ENCODE measurements at places on chromosomes 6 and 20.

- DNase-seq: no peak
Observed at GRCh38 chr20:51510936-51511605, 31.4 kb downstream of the NFATC2 start.

DNA sequence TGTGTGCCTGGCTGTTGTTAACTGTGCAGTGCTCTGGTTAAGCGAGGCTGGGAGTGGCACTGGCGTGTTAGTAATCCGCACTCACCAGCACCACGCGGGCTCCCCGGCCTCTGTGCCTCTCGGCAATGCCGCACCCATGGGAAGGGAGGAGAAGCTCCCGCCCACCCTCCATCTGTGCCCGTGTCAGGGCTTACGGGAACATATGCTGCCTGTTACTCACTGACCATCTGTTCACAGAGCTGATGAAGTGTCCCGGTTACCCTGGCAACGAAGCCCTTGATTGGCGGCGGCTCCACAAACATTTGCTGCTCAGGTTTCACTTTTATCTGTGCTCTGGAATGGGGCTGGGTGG is 114.7 kb downstream of the PSMB1 start:
- DNase-seq: peak; percentile 24

DNA sequence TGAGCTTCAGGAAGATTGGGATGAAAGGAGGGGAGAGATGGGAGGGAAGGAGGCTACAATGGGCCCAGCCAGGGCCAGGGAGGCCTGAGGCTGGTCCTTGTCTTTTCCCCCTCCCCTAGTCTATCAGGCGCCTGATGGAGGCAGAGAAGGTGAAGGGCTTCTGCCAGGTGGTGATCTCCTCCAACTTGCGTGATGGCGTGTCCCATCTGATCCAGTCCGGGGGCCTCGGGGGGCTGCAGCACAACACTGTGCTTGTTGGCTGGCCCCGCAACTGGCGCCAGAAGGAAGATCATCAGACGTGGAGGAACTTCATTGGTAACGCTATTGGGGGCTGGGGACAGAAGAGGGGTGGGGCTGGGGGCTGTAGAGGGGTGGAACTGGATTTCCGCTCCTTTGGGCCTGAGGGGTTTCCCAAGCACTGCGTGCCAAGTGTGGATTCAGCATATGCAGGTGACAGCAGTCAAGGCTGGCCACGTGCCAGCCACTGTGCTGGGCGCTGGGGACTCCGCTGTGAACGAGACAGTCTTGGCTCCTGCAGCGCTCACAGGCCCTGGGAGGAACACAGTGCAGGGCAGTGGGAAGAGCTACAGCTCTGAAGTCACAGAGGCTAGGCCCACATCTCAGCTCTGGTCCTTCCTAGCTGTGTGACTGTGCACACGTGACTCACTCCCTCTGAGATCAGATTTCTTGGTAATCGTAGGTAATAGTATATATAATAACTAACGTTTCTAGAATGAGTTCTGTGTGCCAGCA is 22.7 kb downstream of the SLC12A5 start:
- DNase-seq: no peak

GRCh38 chr6:75794954-75795739 is 46.1 kb downstream of the MYO6 start:
- no peak for DNase-seq

GRCh38 chr6:96032661-96033060 is 16.9 kb downstream of the FUT9 start:
- DNase-seq: no peak

DNA sequence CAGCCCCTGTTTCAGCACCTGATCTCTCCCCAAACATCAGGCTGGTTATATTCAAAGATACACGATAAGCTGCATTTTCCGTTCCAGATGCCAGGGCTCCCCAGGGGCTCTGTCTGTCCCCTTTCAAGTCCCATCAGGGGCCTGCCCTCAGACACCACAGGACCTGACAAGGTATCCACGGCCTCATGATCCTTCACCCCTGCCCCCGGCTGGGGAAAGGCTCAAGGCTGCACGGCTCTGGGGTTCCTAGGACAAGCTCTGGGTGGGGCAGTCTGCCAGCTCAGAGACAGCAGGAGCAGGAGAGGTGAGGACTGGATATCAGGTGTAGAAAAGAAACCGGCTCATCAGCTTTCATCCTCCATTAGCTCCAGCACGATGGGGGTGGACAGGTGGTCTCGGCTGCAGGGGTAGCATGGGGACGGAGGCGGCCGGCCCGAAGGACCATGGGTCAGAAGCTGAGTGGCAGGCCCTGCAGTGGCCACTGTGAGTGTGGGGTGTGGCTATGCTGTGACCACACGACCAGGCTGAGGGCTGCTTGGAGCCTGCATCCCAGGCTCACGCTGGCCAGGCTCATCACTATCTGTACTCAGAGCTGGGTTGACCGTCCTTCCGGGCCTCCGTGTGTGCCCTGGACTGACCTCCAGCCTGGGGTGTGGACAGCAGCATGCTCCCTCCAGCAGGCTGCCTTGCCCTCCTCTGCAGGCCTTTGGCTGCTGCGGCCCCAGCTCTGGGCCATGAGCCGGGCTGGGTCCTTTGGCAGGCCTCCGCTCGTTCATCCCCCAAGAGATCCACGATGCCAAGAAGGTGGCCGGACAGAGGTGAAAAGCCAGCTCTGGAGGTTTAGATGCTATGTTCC is 386.2 kb downstream of the THBS2 start:
- DNase-seq: no peak

DNA sequence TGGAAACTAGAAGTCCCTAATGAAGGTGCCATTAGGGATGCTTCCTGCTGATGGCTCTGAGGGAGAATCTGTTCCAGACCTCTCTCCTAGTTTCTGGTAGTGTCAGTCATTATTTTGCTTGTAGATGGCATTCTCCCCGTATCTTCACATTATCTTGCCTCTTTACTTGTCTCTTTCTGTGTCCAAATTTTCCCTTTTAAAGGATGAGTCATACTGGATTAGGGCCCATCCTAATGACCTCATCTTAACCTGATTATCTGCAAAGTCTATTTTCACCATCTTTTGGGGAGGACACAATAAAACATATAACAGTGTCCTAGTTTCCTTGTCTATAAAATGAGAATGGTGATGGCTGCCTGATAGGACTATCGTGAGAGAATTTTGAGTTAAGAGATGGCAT is 27.3 kb downstream of the ZNF391 start:
- no peak for DNase-seq

- DNase-seq: no peak
Observed at GRCh38 chr6:21354805-21355238, 238.7 kb upstream of the SOX4 start.

- no peak for DNase-seq
Observed at GRCh38 chr6:157037165-157037564, 260.0 kb downstream of the ARID1B start.

DNA sequence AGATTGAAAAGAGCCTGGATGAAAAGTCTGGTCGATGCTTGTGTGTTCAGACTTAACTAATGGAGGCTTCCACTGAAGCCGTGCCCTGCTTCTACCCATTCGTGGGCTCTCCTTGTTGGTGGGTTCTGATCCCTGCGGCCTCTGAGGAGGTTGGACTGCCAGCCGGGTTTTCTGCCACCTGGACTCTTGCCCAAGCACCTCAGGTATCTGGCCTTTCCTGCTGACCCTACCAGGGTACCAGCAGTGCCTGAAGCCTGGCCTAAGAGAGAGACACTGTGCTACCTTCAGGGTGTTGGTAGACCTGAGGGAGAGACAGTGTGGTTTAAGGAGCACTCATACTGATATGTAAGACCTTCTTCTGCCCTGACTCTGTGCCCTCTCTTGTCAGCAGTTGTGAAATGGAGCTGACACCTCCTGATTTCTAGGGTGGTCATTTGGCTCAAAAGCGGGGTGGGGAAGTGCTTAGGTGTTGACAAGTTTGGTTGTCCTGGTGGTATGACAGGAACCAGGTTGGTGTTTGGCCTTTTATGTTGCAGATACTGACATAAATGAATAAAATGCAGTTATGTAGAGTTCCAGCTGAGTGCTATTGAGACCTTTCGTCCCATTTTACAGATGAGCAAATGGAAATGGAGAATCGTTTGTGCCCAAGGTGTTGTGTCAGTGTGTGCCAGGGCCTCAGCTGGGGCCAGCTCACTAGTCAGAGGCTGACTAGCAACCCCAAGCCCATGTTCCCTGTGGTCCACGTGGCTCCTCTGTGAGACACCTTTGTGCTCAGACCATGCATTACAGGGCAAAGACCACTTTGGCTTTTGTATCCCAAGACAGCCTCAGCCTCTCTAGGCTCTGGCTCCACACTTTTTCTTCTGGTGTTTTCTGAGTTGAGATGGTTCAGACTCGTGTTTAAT is 3.1 kb downstream of the PLCG1 start:
- DNase-seq: no peak

DNA sequence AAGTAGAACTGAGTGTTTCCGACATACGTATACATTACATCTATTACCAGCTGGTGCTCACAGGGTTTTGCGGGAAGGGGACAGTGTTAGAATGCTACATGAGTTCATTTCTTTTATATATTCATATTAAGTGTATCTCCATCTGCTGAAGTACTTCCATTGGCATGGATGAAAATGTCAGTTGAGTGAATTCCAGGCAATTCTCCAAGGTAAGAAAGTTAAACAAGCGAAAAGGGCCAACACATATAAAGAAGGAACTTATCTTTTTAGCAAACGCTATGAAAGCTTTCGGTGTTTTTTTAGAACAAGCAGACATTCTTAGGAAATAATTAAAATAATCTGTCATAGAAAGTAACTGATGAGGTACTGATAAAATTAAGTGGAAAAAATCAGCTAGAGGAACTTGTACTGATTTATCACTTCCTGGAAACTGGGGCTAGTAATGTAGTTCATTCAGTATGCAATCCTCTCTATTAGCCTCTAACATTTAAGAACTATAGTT is 34.6 kb downstream of the RNF146 start:
- DNase-seq: no peak

DNA sequence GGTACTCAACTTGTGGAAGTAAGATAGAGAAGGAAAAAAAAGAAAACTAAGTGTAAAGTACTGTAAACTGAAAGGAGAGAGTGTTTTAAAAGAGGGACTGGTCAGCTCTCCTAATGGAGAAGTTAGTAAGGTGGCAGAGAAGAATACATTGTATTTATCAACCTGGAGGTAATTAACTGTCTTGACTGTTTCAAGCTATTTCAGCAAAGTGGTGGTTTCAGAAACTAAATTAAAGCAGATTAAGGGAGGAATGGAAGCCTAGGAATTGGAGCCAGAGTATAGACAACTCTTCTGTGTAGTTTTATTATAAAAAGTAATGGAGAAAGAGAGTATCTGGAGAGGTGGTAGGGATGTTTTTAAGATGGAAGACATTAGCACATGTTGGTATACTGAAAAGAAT is 2.7 kb upstream of the PHF10 start:
- DNase-seq: no peak

- DNase-seq: no peak
Observed at GRCh38 chr20:51553897-51554486, 11.5 kb upstream of the NFATC2 start.

DNA sequence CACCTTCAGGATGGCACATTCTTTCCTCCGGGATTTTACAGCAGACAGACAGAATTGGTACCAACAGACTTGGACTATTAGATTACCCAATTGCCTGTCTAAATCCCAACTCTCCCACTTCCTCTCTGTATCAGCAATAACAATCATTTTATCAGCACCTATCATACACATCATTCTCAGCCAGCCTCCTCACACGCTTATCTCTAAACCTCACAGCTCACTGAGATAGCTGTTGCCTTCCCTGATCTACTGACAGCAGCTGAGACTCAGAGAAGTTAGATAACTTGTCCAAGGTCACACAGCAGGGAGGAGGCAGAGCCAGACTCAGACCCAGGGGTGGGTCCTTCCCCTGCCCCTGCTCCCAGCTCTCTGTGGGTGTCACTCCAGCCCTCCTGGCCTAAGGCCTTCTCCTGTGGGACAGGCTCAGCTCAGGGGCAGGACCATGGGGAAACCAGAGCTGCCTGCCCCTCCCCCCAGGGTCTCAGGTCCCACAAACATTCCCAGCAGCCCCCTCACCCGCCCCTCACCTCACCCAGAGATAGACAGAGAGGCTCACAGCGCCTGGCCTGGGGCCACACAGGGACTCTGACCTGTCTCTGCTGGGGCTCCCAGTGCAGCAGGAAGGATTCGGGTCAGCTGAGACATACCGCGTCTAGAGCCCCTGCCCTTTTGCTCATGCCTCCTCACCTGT is 92.8 kb downstream of the GRM4 start:
- DNase-seq: no peak

DNA sequence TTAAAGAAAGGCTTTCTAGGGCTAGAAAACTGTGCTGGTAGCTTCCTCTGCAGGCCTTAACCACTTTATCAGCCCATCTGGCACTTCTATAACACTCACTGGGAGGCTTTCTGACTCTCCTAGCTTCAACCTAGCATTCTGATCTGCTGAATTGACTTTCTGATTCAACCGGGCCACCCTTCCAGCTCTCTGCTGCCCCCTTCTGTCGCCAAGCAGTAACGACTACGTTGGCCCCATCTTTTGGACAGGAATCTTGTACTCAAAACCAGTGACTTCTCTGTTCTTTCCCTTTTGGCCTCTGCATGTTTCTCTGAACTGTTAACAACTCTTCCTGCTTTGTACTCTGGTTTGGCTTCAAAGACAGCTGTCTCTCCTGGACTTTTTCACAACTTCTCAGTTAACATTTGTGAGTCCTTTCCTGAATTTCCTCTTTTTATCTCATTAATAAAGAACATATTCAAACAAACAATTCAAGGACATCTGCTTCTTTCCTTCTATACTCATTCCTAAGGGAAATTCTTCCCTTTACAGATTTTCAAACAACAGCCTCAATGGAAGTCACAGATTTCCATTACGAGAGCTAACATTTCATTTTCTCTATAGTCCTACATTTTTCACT is 43.9 kb upstream of the FAM135A start:
- DNase-seq: peak; percentile 73

- DNase-seq: no peak
Observed at GRCh38 chr20:21361266-21361665, 36.1 kb downstream of the NKX2-4 start.
